Right lobe of liver (tissue), 6 donors: ENCODE measurements at places on chromosomes 3 and 15. TPM values are rescaled to one million over a fixed set of nuclear protein-coding genes. Genes with fewer than 3 reads are reported as not detected.
A peak's percentile ranks its signal among the peaks of the same experiment; 100 is the strongest.

DNA sequence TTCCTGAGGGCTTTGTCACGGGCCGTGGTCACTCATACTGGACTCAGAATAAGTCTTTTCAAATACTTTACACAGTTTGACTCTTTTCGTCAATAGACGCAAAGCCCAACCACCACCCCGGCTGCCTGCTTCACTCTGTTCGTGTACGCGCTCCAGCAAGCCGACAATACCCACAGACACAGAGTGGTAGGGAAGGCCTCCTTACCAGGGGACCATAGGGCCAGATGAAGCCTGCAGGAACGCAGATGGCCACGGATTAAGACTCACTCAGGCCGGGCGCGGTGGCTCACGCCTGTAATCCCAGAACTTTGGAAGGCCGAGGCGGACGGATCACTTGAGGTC, 29.7 kb downstream of the EFCAB12 start:
- DNase-seq = no peak

DNA sequence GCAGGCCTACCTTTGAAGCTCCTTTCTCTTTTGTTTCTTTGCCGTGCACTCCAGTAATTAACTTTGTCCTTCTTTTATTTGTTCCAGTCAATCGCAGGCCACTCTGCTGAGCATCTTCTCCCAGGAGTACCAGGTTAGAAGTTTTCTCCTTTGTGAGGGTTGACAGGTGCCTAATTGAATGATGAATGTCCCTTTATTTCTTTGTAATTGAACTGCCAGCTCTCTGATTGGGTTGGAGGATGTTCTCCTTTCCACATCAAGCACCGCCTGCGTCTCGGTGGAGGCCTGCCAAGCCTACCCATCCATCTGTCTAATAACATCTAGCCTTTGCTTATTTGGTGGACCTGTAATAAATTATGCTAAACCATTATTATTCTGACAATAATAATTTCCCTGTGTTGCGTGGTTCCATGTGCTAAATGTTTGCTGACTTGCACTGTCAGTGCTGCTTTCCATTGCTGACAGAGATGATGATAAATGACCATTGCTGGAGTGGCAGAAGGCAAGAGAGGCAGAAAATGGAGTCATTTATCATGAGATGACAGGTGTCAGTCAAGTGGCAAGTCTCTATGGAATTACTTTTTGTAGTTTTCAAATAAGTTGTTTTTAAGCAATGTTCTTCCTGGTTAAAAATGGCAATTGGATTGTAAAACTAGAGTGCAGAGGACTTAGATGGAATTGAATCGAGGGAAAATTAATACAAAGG, 64.9 kb downstream of the CDIN1 start:
- DNase-seq = no peak

DNA sequence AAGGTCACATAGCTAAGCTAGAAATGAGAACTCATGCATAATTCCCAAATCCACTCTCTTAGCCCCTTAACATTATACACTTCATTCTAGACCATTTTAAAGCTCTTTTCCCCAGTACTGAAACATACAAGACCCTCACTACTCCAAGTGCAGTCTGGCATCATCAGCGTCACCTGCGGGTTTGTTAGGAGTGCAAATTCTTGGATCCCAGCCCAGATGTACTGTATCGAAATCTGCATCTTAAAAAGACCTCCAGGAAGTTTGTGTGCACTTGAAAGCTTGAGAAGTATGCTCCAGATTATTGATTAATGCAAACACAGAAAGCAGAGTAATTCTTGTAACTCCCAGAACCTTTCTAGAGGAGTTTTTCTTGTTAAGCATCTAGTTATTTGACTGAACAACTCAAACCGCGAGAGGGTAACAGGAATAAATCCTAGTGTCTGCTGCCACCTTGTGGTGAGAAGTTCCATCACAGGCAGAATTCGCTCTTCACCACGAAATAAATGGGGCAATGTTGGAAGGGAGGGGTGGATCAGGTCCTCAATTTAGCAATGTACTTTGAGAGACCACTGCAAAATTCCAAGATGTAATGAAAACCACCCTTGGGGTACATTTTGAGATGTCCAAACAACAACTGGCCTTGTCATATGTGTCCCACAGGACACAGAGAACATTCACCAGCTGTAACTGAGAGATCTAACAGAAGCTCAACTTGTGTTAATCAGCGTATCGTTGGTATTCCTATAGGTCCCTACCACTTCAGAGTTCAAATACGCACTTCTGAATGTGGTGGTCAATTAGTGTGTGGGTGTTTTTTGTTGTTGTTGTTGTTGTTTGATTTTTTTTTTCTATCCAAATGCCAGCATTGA, 583 bp upstream of the C3orf49 start:
- peak; percentile 56 for DNase-seq

GP9 gene
- total RNA-seq = not detected

RARRES1 gene
- 8.4 TPM for total RNA-seq

DNA sequence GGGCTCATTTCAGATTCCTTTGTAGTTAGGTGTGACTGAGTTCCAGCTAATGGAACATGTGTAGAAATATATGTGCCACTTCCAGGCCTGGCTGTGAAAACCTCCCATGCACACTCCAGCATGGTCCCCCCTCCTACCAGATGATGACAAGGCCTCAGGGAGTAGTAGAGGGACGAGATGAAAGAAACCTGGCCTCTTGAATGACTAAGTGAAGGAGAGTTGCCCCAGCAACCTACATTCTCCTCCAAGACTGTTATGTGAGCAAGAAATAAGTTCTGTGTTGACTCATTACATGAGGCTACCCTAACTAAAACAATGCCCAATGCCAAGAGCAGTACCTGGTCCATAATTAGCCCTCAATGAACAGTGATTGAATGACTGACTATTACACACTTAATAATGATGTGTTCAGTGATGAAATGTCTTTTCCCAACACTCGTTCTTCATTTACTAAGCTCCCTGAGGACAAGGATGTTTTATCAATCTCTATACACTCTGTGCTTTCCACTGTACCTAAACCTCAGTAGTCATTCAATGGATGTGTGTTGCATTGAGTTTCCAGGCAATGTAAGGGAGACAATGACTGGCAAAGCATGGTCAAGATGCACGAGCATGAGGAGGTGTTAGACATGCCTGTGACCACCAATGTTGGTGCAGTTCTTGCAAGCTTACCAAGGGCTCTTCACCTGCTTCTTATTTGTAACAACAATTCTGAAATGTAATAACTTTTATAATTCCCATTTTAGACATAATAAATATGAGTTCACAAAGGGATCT, 62.0 kb upstream of the BCL6 start:
- DNase-seq = no peak
